Suppressor macrophage (primary cell): ENCODE measurements at places on chromosomes 4 and X.

DNA sequence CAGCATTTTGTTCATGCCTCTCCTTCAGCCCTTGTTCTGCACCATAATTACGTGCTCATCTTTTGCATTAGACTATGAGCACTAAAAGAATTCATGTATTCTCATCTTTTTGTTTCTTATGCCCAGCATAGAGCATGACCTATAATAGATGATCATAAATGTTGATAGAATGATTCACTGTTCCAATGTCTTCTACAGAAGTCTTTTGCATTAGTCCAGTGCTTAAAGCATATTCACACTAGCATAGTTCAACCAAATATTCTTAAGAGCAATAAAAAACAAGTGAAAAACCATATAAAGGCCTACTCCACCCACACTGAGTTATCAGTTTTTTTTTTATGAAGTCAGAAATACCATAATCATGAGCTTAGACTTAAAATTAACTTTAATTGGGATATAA lies 36.5 kb upstream of the SLC10A4 start:
- DNase-seq = no peak

DNA sequence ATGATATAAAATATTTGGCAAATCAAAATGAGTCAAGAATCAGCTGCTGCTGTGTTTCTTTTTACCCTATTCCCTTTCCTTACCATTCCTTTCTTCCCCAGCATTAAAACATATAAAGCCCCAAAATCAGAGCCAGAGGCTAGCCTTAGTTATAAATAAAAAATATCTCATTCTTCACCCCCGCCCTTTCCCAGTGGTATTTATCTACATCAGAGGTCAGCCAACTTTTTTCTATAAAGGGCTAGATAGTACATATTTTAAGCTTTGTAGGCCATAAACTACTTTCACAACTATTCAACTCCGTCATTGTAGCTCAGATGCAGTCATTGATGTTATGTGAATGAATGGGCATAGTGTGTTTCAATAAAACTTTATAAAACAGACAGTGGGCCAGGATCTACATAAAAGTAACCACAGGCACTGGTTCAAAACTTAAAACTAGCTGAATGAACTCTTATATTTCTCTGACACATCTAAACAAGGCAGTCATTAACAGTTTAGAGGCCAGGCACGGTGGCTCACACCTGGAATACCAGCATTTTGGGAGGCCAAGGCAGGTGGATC lies 30.5 kb upstream of the TCEANC start:
- no peak for DNase-seq

DNA sequence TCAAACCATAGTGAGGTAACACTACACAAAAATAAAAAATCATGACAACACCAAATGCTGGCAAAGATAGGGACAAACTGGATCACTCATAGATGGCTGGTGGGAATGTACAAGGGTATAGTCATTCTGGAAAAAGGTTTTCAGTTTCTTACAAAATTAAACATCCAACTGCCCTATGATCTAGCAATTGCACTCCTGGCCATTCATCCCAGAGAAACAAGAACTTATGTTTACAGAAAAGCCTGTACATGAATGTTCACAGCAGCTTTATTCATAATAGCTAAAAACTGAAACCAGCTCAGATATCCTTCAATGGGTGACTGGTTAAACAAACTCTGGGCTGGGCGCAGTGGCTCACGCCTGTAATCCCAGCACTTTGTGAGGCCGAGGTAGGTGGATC lies 43.3 kb downstream of the NYX start:
- no peak for DNase-seq

DNA sequence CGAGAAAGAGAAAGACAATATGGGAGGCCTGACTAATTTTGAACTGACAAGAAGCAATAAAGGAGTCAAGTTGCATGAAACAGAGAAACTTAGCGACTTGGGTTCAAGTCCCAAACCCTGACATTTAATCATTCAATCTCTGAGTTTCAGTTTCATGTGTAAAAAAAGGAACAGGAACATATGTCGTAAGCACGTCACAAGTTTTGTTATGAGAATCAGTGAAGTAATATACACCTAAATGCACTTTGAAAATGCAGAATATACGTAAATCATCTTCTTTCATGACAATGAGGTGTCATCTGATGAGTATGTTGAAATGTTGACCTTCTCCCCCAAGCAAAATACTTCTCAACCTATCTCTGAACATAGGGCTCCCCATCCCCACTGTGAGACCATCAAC lies 10.4 kb downstream of the ACOT9 start:
- peak; percentile 20 for DNase-seq

DNA sequence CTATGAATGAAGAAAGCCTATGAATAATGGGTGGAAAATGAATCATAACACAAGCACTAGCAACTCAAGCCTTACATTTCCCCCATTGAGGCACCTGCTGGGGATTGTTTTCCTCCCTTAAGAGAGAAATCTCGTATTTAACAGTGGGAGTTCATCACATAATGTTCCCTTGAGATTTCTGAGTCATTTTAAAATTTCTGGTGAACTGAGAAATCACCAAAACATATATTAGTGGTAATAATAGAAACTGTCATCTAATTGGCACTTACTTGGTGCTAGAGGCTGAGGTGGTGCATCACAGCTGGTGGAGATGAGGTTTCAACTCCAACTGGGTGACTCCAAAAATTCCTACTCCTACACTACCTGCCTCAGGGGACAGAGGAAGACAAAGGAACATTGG lies 561.3 kb upstream of the LCORL start:
- DNase-seq = no peak

GRCh38 chr4:149136951-149137620 lies 678.6 kb downstream of the IQCM start:
- no peak for DNase-seq

DNA sequence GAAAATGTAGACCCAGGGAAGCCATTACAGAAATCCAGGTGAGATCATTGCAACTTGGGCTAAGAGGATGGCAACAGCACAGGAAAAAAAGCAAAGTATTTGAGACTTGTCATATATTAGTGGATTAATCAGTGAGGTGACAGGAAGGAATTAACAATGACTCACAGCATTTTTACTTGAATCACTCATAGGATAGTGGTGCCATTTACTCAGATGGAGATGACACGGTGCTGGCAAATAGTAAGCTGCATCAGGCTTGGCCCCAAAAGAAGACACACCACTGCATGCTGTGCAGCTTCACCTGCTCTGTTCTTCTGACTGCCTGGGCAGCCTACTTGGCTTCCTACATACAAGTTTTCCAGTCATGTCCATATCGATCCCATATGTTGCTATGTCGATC lies 144.8 kb downstream of the FRYL start:
- DNase-seq = no peak

DNA sequence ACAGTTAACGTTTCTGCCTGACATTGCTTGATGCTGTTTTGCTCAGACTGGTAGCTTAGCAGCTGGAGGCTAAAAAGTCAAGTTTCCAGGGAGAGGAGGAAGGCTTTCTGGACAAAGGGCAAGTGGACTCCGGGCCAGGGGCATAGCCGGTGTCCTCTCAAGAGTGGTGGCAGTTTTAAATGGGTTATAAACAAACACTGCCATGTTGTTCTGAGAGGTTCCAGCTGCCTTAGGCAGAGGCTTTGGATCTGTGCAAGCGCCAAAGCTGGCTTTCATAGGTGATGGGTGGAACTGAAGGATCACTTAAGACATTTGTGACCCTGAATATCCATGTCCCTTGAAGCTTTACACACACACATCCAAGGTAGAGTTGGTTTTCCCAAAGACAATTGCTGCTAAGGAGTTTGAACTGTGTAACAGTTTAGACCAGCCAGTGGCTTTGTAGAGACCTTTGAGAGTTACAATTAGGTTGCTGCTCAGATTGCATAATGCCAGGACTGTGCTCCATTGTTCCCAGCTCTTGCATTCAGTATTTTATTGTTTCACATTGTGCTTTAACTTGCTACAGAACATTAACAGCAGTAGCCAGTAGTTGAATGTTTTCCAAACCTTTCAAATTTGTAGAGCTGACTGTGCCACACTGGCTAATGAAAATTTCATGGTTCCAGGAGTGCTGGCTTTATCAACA lies 54.1 kb upstream of the AP1S2 start:
- no peak for DNase-seq

- DNase-seq = no peak
Measured at GRCh38 chrX:45264865-45265264, 64.2 kb upstream of the DIPK2B start.
